ENCODE measurements at places on chromosomes 4 and X.

- no peak overlapping the region for H3K27ac ChIP-seq
- no peaks in the 10 kb centered on the region for H3K27me3 ChIP-seq
- H3K4me1 ChIP-seq: no peaks in the 10 kb centered on the region
- no peak overlapping the region for H3K4me3 ChIP-seq
These were observed 74.1 kb downstream of the EVC start for GRCh38 chr4:5784960-5785611.

DNA sequence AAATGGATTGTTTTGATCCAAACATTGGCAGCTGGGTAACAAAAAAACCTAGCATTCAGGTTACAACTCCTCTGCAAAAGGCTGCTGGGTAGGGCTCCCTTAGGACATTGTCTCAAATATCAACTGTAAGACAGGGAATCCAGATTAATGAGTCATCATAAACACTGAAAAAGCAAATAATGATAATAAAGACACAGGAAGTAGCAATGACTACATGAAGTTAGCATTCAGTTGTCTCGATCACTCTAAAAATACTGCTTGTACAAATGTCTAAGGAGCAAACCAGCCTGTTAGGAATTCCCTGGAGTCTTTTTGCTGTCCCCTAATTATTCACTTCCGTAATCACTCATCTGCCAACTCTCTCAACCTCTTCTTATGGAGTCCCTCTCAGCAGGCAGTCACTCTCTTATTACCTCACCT lies 259.2 kb downstream of the GPC3 start:
- no peak overlapping the region for H3K4me3 ChIP-seq
- H3K27ac ChIP-seq: no peak overlapping the region
- H3K4me1 ChIP-seq: peaks cover 16% of the 10 kb centered on the region
- H3K36me3 ChIP-seq: no peaks in the 10 kb centered on the region
- no peaks in the 10 kb centered on the region for H3K27me3 ChIP-seq
- DNase-seq: no peak

DNA sequence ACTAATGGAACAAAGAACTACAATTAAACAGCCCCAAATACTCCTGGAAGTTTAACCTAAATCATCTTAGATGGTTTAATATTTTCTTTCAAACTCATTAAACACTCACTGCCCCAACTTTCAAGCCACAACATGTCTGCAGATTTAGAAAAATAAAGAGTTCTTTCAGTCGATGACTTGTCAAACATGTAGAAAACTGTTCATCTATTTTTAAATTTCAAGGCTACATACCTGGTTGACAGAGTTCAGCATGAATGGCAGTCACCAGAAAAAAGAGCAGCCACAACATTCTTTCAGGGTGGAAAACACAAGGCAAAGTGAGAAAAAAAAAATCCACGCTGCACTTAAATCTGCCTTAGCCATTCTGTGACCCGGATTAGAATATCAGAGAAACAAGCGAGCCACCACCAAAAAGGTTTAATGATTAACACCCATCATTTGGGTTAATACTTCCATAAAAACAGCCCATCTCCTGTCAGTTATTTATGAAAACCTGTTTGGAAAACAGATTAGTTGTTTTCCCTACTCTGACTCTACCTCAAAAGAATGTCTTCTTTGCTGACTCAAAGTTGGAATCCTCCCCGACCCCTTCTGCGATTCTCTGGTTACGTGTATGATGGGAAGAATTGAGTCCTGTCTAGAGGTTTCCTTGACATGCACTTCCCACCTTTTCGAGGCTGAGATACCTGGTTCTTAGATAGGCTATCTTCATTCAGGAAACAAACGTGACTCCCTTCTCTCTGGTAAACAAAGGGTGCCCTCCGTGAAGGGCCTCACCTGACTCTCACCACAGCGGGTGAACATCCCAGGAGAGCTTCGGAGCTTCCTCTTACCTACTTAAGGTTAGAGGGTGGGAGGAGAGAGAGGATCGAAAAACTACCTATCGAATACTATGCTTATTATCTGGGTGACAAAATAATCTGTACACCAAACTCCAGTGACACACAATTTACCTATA lies at the start of gene CLTRN:
Gene CLTRN (minus strand): TSS at position 319 of the 958 bp plus-strand sequence. CDS start 30 bp downstream, at position 289.
- no peak within 1 kb of the TSS for H3K27ac ChIP-seq
- DNase-seq: no peak
- H3K36me3 ChIP-seq: no peaks in the 10 kb centered on the region
- no peak within 1 kb of the TSS for H3K4me3 ChIP-seq
- no peaks in the 10 kb centered on the region for H3K4me1 ChIP-seq
- H3K27me3 ChIP-seq: peaks cover 9% of the 10 kb centered on the region

GRCh38 chrX:78545233-78545632 lies 113.9 kb downstream of the RTL3 start:
- no peaks in the 10 kb centered on the region for H3K4me1 ChIP-seq
- no peak overlapping the region for H3K27ac ChIP-seq
- peaks cover 13% of the 10 kb centered on the region for H3K36me3 ChIP-seq
- no peaks in the 10 kb centered on the region for H3K27me3 ChIP-seq

- H3K4me3 ChIP-seq: no peak overlapping the region
- DNase-seq: no peak
- H3K36me3 ChIP-seq: no peaks in the 10 kb centered on the region
- H3K27me3 ChIP-seq: no peaks in the 10 kb centered on the region
These were observed 264.6 kb upstream of the FTHL17 start for GRCh38 chrX:31336419-31336818.

- no peak overlapping the region for H3K27ac ChIP-seq
- no peak overlapping the region for H3K4me3 ChIP-seq
- no peak for DNase-seq
- H3K4me1 ChIP-seq: no peaks in the 10 kb centered on the region
- H3K36me3 ChIP-seq: no peaks in the 10 kb centered on the region
- no peaks in the 10 kb centered on the region for H3K27me3 ChIP-seq
These were observed 706.9 kb upstream of the TENM3 start for GRCh38 chr4:181536196-181536746.

- no peak for DNase-seq
- H3K4me3 ChIP-seq: no peak overlapping the region
- H3K36me3 ChIP-seq: no peaks in the 10 kb centered on the region
- H3K27ac ChIP-seq: no peak overlapping the region
- H3K4me1 ChIP-seq: no peaks in the 10 kb centered on the region
- H3K27me3 ChIP-seq: no peaks in the 10 kb centered on the region
These were observed 242.0 kb downstream of the PTTG2 start for GRCh38 chr4:38202242-38202641.

GRCh38 chr4:41748571-41749475 lies at the start of gene PHOX2B:
Gene PHOX2B (minus strand): TSS chr4:41748725. CDS start chr4:41748610, 115 bp downstream.
- H3K4me1 ChIP-seq: peaks cover 1% of the 10 kb centered on the region
- no peak for DNase-seq

Data from activated CD4-positive, alpha-beta T cell treated with anti-CD3 and anti-CD28 coated beads, Interleukin-2, amount 10 ng/mL, durations not matched to agents 7 days and 5 days (primary cell).